ENCODE measurements at places on chromosomes 4 and X. TPM values are rescaled to one million over a fixed set of nuclear protein-coding genes. Genes with fewer than 3 reads are reported as not detected.

DNA sequence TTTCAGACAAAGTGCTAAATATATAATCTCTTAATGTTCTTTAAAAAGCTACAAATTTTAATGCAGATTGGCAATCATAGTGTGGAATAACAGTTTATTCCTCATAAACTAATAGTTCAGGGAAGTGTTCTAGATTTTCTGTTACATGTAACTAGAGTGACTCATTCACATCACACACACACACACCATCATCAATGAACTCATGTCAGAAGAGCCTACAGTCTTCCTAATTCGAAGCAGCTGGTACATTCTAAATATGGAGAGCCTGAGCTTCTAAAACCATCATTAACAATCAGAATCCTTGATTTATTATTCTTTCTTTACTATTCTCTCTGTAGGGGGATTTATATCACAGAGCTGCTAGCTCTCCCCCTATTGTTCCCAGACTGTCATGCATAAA lies 49.6 kb downstream of the DKK2 start:
- no peak for DNase-seq

GRCh38 chrX:135591871-135592270 lies 71.4 kb downstream of the INTS6L start:
- DNase-seq: no peak

GRCh38 chrX:11555759-11556158 lies 110.0 kb downstream of the ARHGAP6 start:
- no peak for DNase-seq

The NDP gene
- total RNA-seq: 2.5 TPM

Data from urinary bladder (tissue), 4 donors.